ENCODE measurements at places on chromosomes 11 and 22.

- no peak for DNase-seq
Measured at GRCh38 chr22:42289671-42290541, 19.5 kb upstream of the TCF20 start.

- DNase-seq, result no peak
Measured at GRCh38 chr11:74773476-74773875, 24.8 kb downstream of the RNF169 start.

- no peak for DNase-seq
Measured at GRCh38 chr11:68962527-68963250, 18.1 kb downstream of the MRGPRD start.

- DNase-seq, result no peak
Measured at GRCh38 chr11:69471729-69472540, 9.5 kb upstream of the LINC01488 start.

- DNase-seq, result no peak
Measured at GRCh38 chr11:107898270-107898669, 30.0 kb upstream of the RAB39A start.

DNA sequence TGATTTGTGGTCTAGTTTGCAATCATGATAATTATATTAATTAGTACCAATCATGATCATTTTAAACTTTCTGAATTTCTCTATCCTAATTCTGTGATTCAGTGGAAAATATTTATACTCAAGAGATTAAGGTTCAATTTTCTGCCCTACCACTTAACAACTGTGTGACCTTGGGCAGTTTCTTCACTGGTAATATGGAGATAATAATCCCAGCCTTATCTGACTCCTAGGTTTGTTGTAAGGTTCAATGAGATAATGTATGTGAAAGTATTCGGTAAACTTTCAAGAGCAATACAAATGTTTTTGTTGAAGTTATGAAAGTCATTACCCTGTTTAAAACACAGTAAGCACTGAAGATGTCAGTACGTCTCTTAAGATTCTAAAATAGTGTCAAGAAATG is 36.3 kb downstream of the CSTPP1 start:
- DNase-seq, result no peak

- DNase-seq, result no peak
Measured at GRCh38 chr11:115325523-115325922, 178.7 kb downstream of the CADM1 start.

- DNase-seq, result no peak
Measured at GRCh38 chr11:128465946-128466705, 121.2 kb downstream of the ETS1 start.

- DNase-seq, result no peak
Measured at GRCh38 chr22:41380993-41381328, 781 bp upstream of the TEF start.

DNA sequence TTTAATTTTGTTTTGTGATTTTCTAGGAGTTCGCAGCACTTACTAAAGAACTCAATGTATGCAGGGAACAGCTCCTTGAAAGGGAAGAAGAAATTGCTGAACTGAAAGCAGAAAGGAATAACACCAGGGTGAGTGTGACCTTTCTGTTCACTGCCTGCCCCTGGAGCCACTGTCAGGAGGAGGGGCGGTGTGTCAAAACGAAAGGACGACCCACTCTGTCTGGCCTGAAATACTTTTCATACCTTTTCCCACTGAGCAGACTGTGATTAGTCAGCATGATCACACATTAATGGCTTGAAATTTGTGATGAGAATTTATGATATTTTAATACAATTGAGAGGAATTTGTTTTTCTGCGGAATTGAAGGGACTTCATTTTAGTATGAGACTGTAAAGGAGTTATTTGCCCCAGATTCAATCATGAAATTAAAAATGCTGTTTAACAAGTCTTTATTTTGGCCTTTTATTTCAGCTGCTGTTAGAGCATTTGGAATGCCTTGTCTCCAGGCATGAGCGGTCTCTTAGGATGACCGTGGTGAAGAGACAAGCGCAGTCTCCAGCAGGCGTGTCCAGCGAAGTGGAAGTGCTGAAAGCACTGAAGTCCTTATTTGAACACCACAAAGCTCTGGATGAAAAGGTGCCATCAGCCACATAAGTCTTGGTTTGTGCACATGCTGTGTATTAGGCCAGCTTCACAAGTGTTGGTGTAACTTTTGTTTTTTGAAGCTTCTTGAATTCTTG is 54.1 kb downstream of the PPFIA1 start:
- no peak for DNase-seq

- no peak for DNase-seq
Measured at GRCh38 chr22:45322873-45323525, 13.3 kb downstream of the FAM118A start.

GRCh38 chr11:2530855-2531200 is 86.0 kb downstream of the KCNQ1 start:
- no peak for DNase-seq

GRCh38 chr22:38232196-38232595 is 30.4 kb downstream of the MAFF start:
- DNase-seq, result no peak

DNA sequence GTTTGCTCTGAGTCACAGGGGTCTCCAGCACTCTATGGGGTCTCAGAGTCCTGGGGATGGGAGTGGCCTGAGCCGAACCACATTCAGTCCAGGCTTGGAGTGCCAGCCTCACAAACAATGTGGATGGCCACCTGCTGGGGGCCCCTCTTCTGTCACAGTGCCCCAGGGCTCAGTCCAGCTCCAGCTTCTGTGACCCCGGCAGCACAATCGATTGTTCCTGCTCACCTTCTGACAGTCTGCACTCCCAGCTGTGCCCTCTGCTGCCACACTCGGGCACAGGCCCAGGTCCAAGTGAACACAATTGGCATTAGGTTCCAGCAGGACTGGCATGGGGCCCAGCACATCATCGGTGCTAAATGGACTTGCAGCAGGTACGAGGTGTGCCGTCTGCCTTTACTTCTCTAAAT is 84.8 kb downstream of the TP53I11 start:
- DNase-seq, result peak; percentile 36

DNA sequence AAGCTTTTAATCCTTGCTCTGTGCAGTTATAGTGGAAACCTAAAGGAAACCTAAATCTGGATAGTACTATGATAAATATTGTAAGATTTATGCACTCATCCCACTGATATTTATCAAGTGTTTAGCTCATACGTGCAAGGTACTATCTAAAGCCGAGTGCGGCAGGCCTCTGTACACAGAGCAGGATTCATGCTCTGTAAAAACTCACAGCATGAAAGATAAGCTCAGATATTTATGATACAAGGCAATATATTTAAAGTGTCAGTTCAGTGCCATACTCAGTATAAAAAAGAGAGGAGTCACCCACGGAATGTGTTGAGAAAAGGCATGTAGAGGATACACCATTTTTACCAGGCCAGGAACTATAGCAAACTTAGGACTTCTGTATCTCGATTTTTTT is 66.2 kb downstream of the MAML2 start:
- no peak for DNase-seq

DNA sequence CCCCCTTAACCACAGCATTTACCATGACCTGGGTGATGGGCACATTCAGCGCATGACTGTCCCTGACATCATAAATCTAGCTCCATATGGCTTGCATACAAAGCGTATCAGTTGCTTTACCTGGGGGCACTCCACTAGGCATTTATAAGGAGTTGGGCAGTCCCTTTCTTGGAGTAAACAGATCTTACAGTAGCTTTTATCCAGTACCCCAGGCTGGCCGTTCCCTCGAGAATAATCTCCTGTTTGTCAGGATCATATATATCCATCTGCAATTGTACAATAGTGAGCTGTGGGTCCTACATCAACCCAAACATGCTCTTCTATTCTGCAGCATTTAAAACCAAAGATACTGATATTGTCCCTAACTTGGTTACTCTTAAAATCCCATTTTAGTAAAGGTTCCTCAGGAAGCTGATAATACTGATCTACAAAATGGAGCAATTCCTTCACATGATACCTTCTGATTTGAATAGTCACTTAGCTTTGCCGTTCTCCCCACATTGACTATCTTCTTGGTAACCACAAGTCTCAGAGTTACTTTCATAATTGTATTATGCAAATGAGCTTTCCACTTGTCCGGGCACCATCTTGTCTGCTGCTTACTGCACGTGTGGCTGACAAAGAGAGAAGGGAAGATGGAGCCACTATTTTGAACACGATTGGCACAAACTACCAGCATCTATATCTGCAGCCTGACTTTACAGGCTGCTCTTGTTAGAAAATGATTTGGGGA is 205.0 kb downstream of the CWF19L2 start:
- DNase-seq, result no peak

DNA sequence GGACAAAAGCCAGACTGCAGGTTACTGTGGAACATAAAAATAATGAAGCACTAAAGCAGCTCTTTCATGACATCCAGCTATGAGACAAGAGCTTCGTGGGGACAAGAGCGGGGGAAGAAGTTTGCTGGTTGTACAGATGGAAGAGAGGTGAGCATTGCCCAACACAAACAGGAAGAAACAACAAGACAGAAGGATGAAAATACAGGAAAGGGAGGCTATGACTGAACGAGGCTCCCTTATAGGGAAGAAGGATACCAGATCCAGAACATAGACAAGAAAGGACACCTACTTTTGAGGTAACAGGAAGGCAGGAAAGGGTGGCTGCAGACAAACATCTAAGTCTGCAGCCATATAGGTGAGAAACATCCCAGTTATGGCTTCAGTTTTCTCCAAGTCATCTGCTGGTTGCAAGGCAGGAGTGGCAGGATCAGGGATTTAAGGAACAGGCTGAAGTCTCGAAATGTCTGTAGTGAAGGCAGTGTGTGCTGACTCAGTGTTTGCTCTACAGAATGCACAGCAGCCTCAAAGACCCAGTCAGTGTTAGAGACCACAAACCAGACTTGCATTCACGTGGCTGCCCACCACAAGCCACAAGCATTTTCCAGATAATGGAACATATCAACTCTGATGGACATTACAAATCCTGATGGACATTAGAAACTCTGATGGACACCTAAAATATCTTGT is 1.9 kb downstream of the CLTCL1 start:
- no peak for DNase-seq

- DNase-seq, result no peak
Measured at GRCh38 chr11:3089236-3090061, 32.2 kb upstream of the CARS1 start.

All from Calu3 (cell line).